ENCODE measurements at places on chromosomes 7 and 10.

DNA sequence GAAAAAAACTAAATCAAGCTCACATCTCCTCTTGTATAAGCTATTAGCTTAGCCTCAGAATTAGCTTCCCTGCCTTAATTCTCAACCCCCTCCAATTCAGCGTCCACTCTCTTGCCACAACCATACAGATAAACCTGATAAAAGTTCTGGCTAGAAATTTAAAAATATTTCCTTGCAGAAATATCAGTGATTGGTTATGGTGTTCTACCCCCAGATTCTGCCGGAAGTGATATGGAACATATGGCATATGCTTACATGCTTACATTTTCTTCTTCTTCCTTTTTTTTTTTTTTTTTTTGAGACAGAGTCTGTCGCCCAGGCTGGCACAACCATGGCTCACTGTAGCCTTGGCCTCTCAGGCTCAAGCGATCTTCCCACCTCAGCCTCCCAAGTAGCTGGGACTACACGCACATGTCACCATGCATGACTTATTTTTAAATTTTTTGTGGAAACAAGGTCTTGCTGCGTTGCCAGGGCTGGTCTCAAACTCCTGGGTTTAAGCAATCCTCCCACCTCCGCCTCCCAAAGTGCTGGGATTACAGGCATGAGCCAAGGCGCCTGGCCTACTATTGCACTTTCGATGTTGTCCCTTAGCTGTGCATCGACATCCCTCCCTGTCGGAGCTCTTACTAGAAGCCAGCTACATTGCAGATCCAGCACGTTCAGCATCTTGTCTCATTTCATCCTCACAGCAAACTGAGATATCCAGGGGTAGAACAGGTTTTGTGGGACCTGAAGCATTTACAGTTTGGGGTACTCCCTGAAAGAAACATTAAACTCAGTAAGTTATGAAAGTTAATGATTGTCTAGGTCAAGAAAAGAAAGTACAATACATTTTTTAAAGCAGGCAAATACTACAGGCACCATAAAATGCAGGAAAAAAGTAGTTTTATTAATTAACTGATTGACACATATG, 205.6 kb upstream of the TCF7L2 start:
- DNase-seq, result no peak

DNA sequence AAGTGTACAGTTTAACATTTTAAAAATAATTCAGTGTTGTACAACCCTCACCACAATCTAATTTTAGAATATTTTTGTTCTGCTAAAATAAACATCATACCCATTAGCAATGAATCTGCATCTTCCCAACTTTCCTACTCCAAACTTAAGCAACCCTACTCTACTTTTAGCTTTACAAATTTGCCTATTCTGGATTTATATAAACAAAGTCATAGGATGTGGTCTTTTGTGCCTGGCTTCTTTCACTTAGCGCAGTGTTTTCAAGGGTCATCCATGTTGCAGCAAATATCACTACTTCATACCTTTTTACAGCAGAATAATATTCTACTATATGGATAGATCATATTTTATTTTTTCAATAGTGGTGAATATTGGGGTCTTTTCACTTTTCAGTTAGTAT, 18.9 kb downstream of the CALML3 start:
- DNase-seq, result no peak

DNA sequence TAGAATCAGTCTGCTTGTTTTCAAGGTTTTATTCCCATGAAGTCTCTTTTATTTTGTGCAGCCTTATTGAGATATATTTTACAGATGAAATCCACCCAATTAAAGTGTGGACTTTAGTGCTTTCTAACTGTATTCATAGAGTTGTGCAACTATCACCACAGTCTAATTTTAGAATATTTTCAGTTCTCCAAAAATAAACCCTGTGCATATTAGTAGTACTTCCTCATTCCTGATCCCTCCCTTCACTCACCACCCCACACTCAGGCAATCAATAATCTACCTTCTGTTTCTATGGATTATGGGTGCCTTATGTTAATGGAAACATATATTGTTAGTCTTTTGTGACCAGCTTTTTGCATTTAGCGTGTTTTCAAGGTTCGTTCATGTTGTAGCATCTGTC, 185.7 kb upstream of the TMEM72 start:
- no peak for DNase-seq

- DNase-seq, result no peak
Measured at GRCh38 chr7:44391171-44391570, 65.8 kb upstream of the CAMK2B start.

DNA sequence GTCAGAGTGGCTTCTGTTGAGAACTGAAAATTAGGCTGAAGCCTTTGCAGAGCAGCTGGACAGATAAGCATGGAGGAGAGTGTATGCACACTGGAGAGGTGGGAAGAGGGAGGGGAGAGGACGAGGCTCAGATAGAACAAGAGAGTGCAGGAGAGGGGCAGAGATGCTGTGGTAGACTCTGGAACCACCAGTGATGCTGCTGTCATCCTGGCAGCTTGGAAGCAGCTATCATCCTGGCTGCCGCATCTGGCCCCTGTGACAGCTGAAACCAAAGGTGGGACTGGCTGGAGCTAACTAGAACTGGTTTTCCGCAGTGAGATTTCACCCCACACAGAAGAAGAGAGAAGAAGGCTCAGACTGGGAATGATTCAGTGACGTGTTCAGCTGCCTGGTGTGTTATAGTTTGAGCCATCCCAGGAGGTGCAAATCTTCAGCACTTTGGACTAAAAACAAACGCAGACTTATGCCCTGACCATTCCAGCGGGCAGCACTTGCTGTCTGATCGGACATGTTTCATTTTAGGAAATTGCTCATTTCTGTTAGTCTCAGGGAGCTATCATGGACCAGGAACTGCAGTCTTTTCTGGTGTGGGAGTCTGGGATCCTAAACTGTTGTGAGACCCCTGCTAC, 38.4 kb downstream of the EEPD1 start:
- no peak for DNase-seq

DNA sequence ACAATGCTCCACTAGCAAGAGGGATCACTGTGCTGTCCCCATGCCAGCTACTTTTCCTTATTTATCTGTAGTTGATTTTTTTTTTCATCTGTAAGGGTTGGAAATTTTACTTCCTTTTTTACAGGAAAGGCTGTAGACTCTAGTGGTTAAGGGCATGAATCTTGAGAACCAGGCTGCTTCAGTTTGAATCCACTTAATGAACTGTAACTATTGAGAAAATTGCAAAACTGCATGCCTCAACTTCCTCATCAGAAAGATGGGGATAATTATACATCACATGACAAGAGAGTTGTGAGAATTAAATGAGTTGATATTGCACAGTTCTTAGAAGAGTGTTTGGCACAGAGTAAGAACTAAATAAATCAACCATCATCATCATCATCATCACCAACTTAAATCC, 106.4 kb upstream of the GSDME start:
- DNase-seq, result no peak

DNA sequence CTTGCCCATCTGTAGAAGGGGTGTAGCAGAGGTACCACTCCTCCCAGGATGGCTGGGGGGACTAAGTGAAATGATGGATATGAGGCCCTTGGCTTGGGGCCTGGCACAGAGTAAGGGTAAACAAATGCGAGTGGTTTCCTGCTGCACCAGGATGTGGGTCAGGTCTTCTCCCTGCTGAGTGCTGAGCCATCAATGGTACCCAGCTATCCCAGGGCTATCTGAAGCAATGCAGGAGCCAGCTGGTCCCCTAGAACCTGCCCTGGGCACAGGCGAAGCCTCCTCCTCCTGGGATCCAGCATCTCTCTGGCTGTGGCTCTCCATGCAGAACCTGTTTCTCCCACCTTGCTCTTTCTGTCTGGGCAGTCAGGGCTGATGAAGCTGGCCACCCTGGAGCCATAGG, 20.9 kb upstream of the GOLGA7B start:
- DNase-seq, result no peak

DNA sequence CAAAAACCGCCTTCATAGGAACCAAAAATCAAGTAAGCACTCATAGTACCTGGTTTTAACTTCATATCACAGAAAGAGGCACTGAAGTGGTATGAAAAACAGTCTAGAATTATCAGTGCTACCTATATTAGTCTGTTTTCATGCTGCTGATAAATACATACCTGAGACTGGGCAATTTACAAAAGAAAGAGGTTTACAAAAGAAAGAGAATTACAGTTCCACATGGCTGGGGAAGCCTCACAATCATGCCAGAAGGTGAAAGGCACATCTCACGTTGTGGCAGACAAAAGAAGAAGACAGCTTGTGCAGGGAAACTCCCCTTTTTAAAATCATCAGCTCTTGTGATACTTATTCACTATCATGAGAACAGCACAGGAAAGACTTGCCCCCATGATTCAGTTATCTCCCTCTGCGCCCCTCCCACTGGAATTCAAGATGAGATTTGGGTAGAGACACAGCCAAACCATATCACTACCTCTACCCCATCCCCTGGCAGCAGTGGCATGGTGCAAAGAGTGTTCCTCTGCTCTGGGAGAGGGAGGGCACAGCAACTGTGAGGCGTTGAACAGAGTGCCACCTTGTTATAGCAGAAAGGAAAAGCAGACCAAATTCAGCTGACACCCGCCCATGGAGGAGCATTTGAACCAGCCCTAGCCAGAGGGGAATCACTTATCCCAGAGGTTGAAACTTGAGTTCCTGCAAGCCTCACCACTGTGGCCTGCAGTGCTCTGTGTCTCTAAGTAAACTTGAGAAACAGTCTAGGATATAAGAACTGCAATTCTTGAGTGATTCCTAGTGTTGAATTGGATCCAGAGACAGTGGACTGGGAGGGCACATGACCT, 61.9 kb upstream of the PTPRZ1 start:
- DNase-seq, result no peak

DNA sequence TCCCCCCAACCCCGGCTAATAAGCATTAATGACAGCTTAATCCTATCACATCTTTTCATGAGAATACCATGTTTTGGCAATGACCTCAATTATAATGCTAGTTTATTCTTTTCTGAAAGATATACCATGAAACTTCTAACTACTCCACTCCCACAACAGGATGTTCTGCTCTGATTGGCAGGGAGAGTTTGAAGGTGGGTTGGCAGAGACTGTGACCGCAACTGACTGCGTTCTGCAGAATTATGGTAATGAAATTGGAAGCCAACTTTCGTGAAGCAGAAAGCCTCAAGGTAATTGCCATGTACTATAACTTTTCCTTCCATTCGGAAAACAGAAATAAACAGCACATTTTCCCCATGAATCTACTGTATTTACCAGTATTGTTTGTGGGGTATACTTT, 288.2 kb upstream of the SEMA3D start:
- no peak for DNase-seq

- DNase-seq, result no peak
Measured at GRCh38 chr10:65550761-65551160, 1375.1 kb upstream of the LRRTM3 start.

- no peak for DNase-seq
Measured at GRCh38 chr7:55200441-55200840, 164.7 kb upstream of the LANCL2 start.

- no peak for DNase-seq
Measured at GRCh38 chr7:46424934-46425333, 503.9 kb upstream of the IGFBP3 start.

DNA sequence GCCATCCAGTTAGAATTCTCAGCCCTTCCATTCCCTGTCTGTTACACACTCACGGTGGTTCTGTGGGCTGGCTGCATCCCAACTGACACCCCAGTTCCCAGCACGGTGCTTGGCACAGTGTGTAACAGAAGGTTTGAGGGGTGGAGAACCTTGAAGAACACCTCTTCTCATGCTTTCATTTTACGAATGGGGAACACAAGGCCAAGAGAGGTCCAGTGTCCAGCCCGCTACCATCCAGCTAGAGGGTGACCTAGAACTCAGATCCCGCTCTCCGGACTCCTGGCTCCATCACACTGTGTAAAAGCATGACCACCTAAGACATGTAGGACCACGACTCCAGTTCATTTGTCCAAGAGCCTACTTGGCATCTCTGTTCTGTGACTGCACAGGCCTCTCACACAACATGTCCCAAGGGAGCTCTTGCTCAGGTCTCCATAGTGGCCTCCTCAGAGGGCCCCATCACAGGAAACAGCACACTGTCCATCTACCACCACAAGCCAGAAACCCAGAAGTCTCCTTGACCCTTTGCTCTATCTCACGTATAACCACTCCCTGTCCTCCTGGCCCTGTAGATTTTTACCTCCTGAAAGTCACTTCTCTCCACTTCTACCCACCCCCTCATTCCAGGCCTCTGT, 2.8 kb upstream of the CDH23 start:
- DNase-seq, result no peak

DNA sequence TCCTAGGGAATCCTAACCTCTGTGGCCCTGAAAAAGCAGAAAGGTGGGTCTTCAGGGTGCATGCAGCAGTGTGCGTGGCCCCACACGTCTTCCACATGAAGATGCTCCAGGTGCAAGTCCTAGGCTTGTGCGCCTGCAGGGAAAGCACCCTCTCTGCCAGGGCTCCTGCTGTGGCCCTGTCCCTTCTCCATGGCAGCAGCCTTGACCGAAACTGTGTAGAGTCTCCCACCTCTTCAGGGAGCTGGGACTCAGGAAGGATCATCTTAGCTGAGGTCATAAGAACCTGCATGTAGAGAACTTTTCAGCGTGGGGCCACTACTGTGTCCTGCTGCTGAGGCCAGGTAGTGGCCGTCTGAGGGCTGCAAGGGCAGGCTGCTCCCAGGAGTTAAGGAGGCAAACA, 6.3 kb upstream of the CSGALNACT2 start:
- no peak for DNase-seq

- DNase-seq, result no peak
Measured at GRCh38 chr10:2263561-2263960, 526.2 kb upstream of the ADARB2 start.

- no peak for DNase-seq
Measured at GRCh38 chr10:100625816-100626215, 90.1 kb downstream of the HIF1AN start.

DNA sequence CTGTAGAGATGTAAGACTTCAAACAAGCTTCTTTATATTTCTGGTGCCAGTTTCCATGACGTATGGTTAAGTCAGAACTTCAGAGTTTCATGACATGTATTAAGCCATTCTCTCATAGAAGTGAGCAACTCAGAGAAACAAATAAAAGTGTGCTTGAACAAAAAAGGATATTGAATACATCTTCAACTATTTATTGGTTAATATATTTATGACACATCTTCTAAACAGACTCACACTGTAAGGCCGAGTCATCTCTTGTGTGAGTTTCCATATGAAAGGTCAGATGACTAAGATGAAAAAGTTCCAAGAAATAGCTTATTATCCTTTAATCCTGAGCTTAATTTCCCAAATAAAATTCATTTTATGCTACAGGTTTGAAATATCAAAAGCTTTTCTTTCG, 105.5 kb upstream of the CSTF2T start:
- no peak for DNase-seq

DNA sequence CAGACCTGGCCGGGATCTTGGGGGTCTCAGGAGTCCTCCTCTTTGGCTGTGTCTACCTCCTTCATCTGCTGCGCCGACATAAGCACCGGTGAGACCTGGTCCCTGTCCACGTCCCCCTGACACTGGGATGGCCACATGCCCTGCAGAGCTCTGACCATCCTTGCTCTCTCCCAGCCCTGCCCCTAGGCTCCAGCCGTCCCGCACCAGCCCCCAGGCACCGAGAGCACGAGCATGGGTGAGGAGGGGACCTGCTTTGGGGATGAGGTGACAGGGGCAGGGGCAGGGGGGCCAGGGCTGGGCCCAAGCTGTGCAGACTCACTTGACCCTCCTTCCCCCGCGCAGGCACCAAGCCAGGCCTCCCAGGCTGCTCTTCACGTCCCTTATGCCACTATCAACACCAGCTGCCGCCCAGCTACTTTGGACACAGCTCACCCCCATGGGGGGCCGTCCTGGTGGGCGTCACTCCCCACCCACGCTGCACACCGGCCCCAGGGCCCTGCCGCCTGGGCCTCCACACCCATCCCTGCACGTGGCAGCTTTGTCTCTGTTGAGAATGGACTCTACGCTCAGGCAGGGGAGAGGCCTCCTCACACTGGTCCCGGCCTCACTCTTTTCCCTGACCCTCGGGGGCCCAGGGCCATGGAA, 959 bp downstream of the PVRIG start:
- no peak for DNase-seq

- no peak for DNase-seq
Measured at GRCh38 chr7:1323178-1324027, 90.7 kb downstream of the UNCX start.

Data from stimulated activated CD4-positive, alpha-beta T cell treated with anti-CD3 and anti-CD28 coated beads, Interleukin-4, amount 100 ng/mL, for 48 hours (primary cell).